ENCODE measurements at places on chromosomes 11 and 22.

DNA sequence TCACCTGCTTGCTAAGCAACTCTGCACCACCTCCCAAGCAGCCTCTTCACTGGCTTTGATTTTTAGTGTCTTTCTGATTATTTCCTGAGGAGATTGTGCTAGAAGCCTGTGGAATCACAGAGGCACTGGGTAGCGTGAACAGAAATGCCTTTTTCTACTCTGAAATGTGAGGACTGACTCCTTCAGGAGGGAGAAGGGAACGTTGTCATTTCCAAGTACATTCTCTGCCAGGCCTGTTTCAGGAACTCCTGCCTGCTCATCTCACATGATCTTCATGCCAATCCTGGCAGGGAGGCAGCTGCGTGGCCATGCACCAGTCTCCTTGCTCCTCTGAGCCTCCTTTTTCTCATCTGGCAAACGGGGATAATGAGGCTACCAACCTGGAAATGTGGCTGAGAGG lies 49.8 kb upstream of the PRDM11 start:
- no peak for DNase-seq

- peak; percentile 79 for DNase-seq
These were observed 3.6 kb downstream of the TRABD start for GRCh38 chr22:50189184-50189848.

- DNase-seq, result no peak
These were observed 87.2 kb upstream of the NAV2 start for GRCh38 chr11:19625438-19625837.

GRCh38 chr11:102781676-102782075 lies 1.2 kb upstream of the MMP10 start:
- no peak for DNase-seq

- DNase-seq, result no peak
These were observed 16.0 kb downstream of the RBM7 start for GRCh38 chr11:114416441-114416961.

- no peak for DNase-seq
These were observed 339.3 kb downstream of the DCDC1 start for GRCh38 chr11:31030138-31030792.

Measured in upper lobe of left lung (tissue), 6 donors.